ENCODE measurements at places on chromosomes 7 and 10.

DNA sequence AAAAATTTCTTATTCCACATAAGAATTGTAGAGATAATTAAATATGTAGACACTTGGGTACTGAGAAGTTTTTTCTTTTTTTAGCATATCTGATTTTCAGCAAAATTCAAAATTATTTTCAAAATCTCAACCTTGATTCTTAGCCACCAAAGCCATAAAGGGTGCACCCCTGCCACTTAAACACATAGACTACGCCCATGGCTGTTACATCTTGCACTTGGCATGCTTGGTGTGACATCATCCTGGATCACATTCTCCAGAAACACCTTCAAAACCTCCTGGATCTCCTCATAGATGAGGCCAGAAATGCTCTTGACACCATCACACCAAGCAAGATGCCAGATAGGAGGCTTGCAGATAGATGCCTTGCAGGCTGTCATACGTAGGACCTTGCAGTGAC is 89.1 kb upstream of the KLF14 start:
- no peak for DNase-seq

DNA sequence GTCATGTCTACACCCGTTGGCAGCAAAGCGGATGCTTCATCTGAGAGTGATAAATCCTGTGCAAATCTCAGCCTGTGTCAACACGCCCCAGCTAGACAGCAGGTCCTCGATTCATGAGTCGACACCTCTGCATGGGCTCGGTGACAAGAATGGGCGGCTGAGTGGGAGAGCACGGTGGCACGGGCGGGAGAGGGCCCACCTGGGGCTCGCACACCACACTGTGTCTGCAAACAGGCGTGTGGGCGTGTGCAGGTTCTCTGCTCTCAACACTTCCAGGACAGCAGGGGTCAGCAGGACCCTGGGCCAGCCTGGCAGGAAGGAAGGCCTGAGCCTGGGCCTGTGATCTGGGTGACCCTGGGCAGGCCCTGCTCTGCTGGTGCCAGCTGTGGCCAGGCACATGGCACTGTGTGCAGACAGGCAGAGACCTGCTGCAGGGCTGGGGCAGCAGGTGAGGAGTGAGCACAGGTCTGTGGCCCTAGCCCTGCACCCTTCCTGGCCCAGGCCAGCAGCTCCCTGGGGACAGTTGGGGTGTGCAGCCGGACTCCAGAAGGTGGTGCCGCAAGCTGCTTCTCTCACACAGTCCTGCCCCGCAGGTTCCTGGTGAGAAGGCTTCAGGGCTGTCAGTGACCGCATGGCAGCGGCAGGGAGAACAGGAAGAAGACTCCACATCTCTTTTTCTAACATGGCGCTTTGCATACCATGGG is 216.4 kb downstream of the ELFN1 start:
- no peak for DNase-seq

DNA sequence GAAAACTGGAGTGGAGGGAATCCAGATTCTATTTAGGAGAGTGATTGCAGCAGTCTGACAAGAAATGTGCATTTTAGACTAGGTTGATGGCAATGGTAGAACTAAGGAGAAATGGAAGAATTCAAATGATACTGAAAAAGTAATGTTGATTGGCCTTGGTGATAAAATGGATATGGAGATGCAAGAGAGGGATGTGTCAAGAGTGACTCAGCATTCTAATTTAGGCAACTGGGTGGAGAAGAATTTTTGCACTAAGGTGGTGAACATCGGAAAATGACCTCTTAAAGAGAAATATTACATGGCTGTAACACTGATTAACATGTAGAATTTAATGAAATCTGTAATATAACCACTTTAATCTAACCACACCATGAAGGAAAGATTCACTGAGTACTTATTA is 806.5 kb downstream of the PHTF2 start:
- DNase-seq: no peak

DNA sequence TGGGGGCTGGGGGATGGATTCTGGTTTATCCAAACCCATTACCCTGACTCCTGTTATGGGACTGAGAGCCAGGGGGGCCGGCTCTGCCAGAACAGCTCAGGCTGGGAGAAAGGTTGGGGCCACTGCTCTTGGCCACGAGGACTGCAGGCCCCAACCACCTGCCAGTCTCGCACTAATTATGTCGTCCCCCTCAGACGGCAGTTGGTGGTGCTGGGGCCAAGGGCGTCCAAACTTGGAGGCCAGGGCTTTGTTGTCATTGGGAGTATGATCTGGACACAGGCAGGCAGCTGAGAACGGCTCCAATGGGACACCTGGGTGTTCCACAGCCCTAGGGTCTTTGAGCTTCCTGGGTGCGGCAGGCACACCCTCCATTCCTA is 34.7 kb downstream of the DRGX start:
- no peak for DNase-seq

DNA sequence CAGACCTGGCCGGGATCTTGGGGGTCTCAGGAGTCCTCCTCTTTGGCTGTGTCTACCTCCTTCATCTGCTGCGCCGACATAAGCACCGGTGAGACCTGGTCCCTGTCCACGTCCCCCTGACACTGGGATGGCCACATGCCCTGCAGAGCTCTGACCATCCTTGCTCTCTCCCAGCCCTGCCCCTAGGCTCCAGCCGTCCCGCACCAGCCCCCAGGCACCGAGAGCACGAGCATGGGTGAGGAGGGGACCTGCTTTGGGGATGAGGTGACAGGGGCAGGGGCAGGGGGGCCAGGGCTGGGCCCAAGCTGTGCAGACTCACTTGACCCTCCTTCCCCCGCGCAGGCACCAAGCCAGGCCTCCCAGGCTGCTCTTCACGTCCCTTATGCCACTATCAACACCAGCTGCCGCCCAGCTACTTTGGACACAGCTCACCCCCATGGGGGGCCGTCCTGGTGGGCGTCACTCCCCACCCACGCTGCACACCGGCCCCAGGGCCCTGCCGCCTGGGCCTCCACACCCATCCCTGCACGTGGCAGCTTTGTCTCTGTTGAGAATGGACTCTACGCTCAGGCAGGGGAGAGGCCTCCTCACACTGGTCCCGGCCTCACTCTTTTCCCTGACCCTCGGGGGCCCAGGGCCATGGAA is 959 bp downstream of the PVRIG start:
- DNase-seq: no peak

GRCh38 chr7:83053965-83054364 is 108.7 kb downstream of the PCLO start:
- DNase-seq: no peak

DNA sequence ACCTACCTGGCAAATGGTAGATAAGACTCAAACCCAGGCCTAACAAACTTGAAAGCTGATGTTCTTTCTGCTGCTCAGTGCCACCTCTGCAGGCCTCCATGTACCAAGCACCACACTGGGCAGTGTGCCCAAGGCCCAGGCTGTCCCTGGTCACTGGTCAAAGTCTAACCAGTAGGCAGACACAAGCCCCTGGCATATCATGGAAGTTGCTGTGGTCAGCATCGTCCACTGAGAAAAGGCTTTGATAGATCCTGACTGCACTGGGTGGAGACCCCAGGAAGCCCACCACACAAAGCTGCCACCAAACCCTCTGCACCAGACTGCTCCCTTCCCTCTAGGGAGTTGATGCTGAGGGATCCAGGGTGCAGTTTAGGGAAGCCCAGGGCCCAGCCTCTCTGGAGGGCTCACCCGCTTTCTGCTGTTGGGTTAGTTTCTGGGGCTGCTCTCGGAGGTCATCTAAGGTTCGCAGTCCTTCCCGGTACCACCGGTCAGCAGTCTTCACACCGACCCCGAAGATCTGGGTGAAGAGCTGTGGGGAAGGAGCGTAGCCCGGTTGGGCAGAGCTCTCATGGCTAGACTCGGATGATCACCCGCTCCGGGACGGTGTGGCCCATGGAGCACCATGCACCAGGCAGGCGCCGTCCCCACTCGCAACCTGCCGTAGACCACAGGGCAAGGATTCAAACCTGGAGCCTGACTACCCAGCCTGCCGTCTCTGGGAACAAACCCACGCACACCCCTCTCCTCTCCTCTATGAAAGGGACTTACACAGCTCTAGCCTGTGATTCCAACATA is 6.0 kb downstream of the POLM start:
- DNase-seq: no peak

DNA sequence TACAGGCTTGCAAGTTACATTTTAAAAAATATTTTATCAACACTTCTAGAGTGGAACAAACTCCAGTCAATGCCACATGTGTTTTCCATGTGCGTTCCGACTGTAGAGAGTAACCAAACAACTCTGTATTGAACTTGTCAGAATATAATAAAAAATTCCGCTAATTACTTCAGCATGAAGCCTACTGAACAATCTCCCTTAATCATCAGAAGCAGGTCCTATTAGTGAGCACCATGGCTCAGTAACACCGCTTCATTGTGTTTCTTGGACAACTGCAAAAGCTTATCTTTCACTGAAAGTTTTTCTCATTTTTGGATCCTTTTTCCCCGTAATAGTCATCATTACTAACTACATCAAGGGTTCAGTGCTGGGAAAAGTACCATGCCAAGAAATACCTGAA is 117.0 kb downstream of the MKX start:
- no peak for DNase-seq

DNA sequence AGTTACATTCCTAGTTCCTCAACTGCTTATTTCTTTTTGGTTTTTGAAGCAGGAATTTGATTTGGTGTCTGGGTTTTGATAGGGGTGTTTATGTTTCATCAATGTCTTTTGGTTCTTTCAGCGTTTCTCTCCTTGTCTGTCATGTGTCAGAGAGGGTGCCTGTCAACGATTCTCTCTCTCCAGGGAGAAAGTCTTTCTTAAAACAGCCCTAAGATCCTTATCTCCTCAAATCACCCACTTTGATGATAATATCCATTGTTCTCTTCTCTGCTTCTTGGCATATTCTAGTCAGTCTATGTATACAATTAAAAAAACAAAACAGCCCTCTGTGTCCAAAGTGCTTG is 77.2 kb downstream of the TCF7L2 start:
- DNase-seq: no peak

GRCh38 chr7:106486331-106486730 is 174.6 kb downstream of the CCDC71L start:
- DNase-seq: no peak

DNA sequence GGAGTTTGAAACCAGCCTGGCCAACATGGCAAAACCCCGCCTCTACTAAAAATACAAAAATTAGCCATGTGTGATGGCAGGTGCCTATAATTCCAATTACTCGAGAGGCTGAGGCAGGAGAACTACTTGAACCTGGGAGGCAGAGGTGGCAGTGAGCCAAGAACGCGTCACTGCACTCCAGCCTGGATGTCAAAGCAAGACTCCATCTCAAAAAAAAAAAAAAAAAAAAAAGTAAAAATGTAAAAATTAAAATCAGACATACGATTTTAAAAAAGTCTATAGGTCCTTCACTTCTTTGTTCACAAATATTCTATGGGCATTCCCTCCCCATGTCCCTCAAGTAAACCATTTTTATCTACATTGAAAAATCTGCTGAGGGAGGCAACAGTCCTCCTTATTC is 34.9 kb upstream of the TLL2 start:
- no peak for DNase-seq

DNA sequence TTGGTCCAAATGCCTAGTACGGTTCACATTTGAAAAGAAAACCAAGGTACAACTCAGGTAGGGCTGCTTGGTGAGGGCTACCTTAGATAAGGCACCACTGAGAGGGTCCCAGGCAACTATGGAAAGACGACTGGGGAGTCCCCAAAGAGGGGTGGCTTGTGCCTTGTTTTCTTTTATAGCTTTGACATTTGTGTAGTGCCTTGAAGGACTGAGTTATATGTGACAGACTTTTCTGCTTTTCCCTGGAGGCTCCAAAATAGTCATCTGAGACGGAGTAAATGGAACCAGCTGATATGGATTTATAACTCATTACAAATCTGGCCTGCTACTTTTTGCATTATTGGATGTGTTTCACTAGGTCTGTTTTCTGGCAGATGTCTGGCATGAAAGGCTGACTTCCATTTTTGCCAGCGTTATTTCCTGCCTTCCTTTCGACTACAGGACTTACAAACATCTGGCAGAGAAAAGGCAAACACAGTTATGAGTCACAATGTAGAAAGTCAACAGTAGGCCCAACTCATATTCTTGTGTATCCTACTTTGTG is 88.2 kb upstream of the IMMP2L start:
- DNase-seq: no peak

DNA sequence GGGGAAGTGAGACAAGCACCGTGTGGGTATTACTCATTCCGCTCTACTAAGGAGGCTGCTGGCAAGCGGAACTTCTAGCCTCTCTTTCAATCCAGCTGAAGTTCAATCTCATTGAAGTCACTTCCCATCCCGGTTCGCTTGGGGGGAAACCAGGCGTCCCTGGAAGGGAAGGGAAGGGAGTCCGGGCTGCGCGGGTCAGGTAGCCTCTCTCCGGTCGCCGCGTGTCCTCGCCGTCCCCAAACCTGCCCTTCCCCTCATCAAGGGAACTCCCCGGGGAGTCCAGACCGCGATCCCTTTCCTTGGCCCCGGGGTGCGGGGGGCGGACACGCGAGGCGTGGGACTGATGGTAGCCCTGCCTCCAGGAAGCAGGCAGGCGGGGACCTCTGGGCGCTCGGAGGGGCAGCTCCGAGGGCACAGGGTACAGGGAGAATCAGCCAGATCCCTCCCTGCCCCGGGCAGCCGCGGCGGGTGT is 598 bp upstream of the ZEB1 start:
- no peak for DNase-seq

DNA sequence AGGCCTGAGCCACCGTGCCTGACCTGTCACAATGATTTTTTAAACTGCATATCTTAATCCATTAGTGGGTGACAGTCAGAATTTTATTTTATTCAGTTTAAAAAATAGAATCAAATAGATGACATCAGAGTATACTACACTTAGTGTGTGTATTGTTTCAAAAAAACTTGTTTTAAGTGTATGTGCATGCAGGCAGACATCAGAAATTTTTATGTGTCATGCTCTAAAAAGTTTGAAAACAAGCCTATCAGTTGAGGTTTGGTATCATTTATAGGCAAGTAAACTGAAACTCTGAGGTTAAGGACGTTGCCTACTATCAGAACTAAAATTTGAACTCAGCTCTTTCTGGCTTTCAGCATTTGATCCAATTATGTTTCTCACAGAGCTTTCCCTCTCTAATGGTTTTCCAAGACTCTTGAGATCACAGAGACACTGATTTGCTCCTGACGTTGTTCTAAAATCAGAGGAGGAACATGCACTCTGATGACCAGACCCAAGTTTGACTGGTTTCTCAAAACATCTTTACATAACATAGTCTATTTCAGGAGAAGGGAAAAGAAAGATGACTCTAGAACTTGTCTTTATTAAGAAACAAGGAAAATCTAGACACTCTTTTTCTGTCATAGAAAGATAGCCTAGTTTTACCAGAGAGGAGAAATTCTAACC is 188.6 kb downstream of the AUTS2 start:
- DNase-seq: no peak

DNA sequence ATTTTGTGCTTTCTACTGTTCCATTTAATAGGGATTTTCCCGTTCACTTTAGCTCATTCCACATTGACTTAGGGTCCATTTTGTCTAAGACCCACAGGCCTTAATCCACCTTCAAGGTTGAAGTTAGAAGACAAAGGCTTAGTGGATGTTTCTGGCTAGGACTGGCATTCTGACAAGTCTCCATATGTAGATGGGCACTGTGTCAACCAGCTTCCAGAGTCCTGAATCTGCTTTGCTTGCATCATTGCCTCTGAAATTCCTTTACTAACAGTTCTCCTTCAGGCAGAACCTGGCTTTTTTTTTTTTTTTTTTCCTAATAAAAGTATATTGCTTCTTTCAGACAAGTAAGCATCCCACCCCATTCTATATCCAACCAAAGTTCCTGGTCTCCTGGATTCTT is 69.6 kb upstream of the PDCD4 start:
- no peak for DNase-seq

- no peak for DNase-seq
These were observed 6.0 kb downstream of the ASB4 start for GRCh38 chr7:95491634-95492314.

Data from stimulated activated CD4-positive, alpha-beta T cell treated with anti-CD3 and anti-CD28 coated beads, Interleukin-1b, Interleukin-23, amount 100 ng/mL, for 1 hour (primary cell).